ENCODE measurements at places on chromosomes 16 and 17. TPM values are rescaled to one million over a fixed set of nuclear protein-coding genes. Genes with fewer than 3 reads are reported as not detected.

Gene RABEP2
- total RNA-seq = 20.0 TPM

Gene CDH3
- 3.6 TPM for total RNA-seq

Gene CORO6
- 7.1 TPM for total RNA-seq

Gene KRT13
- total RNA-seq = not detected

Gene CLEC10A
- not detected for total RNA-seq

Gene TMC6
- total RNA-seq = 31.2 TPM

DNA sequence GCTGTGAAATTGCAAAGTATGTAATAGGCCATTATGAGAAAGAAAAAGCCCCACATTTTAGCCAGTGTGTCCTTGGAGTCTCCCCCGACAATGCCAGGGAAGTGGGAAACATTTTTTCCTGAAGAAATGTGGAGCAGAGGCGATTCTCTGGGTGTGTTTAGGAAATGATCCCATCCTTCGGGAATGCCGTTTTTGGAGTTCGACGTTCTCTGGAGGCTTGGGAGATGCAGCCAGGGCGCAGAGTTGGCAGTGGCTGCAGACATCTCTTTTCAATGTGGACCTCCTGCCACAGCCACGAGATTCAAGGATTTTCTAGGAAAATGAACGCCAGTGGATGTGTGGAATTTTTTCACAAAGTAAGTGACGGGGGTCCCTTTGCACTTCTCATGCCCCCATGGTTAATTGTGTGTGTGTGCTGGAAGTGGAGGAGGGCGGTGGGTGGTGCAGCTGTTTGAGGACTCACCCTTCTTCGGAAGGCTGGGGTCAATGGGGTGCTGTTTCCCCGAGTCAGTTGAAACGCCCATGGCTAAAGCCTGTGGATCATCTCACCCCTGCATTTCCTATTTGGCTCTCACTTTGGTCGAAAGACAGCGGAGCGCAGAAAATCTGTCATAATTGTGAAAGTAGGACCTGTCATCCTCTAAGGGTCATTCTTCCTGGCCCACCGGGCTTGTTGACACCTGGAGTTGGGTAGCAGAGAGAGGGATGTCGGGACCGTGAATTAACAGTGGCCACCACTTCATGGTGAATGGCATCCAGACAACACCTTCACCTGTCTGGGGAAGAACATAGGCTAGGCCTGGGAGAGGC lies 73.2 kb downstream of the CMIP start:
- DNase-seq = no peak

DNA sequence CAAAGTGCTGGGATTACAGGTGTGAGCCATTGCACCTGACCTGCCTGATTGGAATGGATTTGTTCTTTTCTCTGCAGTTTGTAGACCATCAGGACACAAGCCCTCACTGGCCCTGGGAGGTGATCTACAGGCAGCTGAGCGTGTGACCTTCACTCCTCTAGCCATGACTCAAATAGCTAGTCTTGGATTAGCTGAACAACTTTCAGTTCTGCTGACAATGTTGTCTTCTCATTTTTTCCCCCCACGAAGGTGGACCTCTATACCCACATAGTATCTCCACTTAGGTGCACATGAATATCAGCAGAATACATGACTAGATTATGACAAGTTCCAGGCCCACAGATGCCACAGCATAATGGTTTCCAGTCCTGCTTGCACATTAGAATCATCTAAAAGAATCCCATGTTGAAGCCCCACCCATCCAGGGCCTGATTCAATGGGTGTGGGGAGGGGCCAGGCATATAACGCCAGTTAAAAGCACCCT lies 36.8 kb downstream of the HS3ST3B1 start:
- DNase-seq = no peak

DNA sequence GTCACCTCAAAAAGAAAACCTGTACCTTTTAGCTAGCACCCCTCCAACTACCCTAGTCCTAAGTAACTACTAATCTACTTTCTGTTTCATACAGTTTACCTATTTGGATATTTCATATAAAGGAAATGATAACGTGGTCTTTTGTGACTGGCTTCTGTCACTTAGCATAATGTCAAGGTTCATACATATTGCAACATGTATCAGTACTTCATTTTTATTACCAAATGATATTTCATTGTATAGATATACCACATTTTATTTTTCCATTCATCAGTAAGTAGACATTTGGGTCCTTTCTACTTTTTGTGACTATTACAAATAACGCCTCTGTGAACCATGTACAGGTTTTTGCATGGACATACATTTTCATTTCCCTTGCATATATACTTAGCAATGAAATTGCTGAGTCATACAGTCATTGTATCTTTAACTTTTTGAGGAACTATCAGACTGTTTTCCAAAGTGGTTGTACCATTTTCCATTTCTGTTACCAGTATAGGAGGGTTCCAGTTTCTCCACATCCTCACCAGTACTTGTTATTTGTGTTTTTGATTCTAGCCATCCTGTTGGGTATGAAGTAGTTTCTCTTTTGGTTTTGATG lies 23.7 kb downstream of the MOSMO start:
- DNase-seq = no peak

- no peak for DNase-seq
Observed at GRCh38 chr17:40950176-40950575, 12.7 kb upstream of the KRT23 start.

GRCh38 chr17:10063730-10064241 lies 134.6 kb downstream of the GAS7 start:
- DNase-seq = no peak

GRCh38 chr16:57335366-57335765 lies 23.2 kb upstream of the CCL22 start:
- DNase-seq = peak; percentile 10

GRCh38 chr17:74430385-74430705 lies 1.5 kb upstream of the GPRC5C start:
- no peak for DNase-seq

GRCh38 chr17:49180303-49180702 lies 30.1 kb downstream of the GNGT2 start:
- DNase-seq = no peak

DNA sequence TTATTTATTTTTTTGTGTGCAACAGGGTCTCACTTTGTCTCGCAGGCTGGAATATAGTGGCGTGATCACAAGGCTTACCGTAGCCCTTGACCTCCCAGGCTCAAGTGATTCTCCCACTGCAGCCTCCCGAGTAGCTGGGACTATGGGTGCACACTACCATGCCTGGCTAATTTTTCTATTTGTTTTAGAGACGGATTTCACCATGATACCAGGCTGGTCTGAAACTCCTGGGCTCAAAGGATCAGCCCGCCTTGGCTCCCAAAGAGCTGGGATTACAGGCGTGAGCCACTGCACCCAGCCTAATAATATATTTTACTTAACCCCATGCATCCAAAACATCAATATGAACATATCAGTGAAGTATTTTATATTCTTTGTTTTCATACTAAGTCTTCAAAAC lies 2.0 kb downstream of the CCDC200 start:
- peak; percentile 51 for DNase-seq

GRCh38 chr17:1796800-1797199 lies 32.9 kb downstream of the SMYD4 start:
- no peak for DNase-seq

GRCh38 chr17:78369791-78370381 lies 8.6 kb upstream of the PGS1 start:
- no peak for DNase-seq

GRCh38 chr16:21026846-21027245 lies 123.8 kb downstream of the DNAH3 start:
- DNase-seq = no peak

GRCh38 chr16:57360321-57360935 lies 1.8 kb downstream of the CCL22 start:
- DNase-seq = no peak

DNA sequence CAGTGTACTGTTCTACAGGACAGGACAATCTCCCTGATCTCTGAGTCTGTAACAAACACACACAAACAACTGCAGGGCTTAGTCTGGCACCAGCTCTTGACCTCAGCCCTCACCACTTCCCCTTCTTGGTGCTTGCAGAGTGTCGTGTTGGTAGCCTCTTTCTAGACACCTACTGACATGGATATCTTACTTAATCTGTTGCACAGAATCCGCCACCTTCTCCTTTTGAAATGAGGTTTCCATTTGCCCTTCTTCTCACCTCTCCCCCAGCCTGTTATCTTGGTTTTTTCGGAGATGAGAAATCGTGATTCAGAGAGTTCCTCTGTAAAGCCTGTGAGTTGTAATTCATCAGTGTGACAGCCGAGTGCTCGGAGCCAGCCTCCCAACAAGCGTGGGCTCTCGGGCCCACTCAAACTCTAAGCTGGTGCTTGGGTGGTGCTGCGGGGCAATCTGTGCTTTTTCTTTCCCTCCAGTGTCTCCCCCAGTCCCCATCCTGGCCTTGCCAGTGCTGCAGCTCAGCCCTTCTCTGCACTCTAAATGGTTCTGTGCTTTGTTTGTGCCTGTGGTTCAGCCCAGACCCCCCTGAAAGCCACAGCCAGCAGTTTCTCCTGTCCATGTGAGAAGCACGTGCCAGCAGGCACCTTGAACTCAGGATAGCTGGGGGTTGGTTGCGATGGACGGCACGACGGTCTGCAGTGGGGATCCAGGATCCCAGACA lies 28.1 kb downstream of the KIAA0513 start:
- no peak for DNase-seq

- no peak for DNase-seq
Observed at GRCh38 chr16:47278306-47278970, 134.7 kb upstream of the NETO2 start.

DNA sequence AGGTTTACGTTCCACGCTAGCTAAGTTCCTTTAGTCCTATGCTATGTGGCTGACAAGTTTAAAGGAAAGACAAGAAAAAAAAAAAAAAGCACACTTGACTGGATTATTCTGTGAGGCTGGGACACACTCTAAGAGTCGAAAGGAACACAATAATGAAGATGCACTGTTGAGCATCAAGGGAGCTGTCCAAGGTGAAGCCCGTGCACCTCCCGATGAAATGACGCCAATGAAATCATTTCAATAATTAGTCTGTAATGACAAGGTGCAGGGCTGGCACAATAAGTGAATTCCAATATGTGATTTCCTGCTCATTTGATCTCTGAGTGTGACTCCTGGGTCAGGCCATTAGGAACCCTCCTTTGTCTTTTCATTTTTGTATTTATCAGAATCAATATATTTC lies 232.9 kb downstream of the CDH13 start:
- DNase-seq = no peak

DNA sequence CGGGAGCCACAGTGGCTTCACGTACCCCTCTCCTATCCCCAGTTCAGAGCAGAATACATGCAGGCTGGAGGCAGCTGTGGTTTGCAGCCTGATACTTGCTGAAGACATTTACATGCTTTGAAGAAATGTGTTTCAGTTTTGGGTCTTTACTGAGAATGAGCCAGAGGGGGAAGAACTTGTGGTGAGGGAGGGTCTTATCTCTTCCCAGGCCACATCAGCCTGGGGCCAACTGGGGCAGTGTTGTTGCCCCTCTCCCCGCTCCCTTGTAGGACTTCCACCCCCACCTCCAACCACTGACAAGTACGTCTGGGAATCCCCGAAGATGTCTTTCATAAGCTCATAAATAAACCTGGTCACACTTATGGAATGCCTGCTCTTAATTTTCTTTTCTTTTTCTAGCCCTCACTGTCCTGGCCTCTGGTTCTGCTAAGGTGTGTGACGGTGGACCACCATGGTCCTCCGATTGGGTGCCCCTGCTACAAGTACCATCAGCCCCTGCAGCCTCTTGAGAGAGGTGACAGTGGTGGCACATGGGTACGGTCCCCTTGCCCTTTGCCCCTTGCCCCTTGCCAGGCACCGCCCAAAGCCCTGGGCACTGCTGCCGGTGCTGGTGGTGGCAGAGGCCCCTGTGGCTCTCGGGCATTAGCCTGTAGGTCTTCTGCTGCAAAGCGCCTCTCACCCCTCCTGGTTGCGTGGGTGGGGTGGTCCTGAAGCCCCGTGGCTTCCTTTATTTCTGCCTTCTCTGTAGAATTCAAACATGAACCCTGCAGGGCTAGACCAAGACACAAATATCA lies 144.8 kb upstream of the RPH3AL start:
- DNase-seq = no peak

GRCh38 chr17:3513305-3514035 lies 37.7 kb downstream of the ASPA start:
- DNase-seq = peak; percentile 76

- DNase-seq = no peak
Observed at GRCh38 chr16:57245472-57246113, 534 bp downstream of the ARL2BP start.

DNA sequence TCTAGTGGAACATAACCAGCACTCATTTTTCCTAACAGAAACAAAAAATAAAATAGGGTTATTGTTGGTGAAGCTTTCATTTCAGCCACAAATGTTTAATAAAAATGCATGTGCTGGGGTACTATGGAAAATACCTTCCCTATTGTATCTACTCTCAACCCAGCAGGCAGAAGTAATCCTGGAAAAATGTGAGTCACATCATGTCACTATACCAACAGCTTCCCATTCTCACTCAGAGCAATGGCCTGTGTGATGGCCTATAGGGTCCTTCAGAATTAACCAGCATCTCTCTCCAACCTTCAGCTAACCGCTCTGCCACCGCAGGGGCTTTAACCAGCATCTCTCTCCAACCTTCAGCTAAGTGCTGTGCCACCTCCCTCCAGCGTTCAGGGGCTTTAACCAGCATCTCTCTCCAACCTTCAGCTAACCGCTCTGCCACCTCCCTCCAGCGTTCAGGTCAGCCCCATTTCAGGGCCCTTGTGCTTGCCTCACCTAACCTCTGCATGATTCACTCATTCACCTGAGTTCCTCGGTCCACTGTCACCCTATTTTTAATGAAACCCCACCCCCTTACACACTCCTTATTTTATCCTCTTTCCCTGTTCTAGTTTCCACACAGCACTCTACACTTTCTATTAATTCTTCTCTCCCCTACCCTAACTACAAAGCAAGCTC lies 34.0 kb downstream of the UBE2G1 start:
- DNase-seq = no peak

- DNase-seq = no peak
Observed at GRCh38 chr17:81118308-81119221, 46.7 kb upstream of the PVALEF start.

DNA sequence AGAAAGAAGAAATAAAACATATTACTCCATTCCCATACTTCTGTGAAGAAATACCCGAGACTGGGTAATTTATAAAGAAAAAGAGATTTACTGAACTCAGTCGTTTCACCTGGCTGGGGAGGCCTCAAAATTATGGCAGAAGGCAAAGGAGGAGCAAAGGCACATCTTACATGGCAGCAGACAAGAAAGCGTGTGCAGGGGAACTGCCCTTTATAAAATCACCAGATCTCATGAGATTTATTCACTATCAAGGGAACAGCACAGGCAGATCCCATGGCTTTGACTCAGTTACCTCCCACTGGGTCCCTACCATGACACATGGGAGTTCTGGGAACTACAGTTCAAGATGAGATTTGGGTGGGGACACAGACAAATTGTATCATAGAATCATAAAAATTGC lies 365.4 kb downstream of the WWOX start:
- DNase-seq = no peak

- no peak for DNase-seq
Observed at GRCh38 chr16:49278567-49278827, 3.1 kb downstream of the CBLN1 start.

- no peak for DNase-seq
Observed at GRCh38 chr17:79117905-79118487, 43.4 kb downstream of the ENGASE start.

GRCh38 chr17:8117367-8117979 lies 841 bp downstream of the ALOXE3 start:
- DNase-seq = no peak

- DNase-seq = peak; percentile 73
Observed at GRCh38 chr17:5898406-5898805, 171.8 kb upstream of the WSCD1 start.

Data from osteocyte (in vitro differentiated cells).